ENCODE measurements at places on chromosomes 6 and 20.

- no peak for ATAC-seq
Observed at GRCh38 chr20:2385496-2385895, 4.8 kb downstream of the TGM6 start.

DNA sequence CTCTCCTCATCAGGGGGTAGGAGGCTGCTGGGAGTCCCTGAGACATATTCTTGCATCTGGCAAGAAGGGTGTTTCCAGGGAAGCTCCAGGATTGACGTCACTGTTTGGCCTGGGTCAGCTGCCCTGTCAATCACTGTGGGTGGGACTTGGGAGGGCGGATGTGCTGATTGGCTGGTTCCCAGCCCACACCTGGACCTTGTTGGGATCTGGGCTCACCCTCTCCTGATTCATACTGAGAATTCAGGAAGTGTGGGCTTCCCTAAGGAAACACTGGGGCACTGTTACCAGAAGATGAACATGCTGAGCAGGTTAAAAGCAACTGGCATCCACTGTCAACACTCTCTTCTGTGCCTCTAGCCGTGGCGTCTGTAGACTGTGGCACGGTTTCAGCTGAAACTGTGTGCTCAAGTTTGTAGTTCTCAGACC is 36.5 kb downstream of the CDH26 start:
- peak; percentile 96 for ATAC-seq

DNA sequence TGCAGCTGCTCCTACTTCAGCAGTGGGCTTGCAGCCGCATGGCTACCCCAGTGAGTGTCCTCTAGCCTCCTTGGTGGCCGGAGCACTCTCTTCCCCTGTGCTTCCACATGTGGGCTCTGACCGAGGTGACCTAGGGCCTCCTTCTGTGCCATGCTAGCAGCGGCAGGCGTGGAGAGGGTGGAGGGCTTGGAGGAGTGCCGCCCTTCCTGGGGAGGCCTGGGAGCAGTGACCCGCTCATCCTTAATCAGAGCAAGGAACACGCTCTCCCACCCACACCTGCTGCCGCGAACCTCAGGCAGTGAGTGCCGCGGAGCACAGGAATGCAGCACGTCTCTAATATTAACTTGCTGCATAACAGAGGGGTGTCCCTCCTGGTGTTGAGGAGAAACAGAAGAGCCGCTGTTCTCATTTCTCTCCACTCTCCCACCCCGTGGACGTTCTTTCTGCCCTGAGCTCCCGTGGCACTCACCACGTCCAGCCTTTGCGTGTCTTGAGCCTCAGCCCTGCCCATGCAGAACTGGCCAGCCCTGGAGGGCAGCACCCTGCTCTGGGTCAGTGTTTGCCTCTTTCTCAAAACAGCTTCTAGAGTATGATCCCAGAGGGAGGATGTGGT is 31.9 kb downstream of the DUSP22 start:
- ATAC-seq = peak; percentile 17

DNA sequence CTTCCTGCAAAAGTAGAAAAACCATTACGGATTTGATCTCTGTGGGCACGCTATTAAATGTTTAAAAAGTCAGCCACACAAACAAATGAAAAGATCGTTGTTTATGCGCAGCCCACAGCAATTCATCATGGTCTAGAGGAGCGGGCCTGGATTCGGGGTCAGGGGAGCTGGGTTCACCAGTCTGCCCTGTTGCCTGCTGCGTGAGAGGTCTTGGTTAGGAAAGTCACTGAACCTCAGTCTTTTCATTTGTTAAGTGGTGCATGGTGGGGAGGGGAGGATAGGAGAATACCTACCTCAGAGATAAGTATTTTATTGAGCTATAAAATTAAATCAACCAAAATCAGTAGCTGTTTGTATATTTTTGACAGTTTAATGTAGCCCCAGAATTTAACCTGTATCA is 47.3 kb upstream of the FYN start:
- ATAC-seq = no peak

GRCh38 chr6:68718385-68719073 is 83.4 kb downstream of the ADGRB3 start:
- peak; percentile 88 for ATAC-seq

DNA sequence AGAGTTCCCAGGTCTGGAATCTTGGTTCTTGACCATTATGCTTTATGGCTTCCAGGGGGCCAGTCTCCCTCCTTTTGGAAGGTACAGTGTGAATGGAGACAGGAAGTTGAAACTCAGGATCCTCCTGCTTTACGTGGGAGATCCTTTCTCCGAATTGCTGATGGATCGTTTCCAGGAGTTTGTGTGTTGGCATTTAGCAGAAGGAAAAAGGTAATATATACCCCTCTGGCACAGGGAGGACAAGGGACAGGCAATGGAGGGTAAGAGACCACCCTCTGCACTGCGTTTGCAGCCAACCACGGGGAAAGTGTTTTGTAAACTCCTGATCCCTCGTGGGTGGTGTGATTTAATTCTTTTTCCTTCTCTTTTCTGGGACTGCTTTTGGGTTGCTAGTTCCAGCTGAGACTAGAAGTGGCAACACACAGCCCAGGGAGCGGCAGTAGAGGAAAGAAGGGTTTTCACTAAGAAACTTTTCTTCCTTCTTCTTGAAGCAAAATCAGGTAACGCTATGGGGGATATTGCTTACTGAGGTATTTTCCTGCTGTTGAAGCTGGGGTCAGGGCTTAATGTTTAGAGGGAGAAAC is 257.6 kb upstream of the SUPT3H start:
- no peak for ATAC-seq

All from motor neuron (in vitro differentiated cells).